ENCODE measurements at places on chromosomes 6 and 20.

DNA sequence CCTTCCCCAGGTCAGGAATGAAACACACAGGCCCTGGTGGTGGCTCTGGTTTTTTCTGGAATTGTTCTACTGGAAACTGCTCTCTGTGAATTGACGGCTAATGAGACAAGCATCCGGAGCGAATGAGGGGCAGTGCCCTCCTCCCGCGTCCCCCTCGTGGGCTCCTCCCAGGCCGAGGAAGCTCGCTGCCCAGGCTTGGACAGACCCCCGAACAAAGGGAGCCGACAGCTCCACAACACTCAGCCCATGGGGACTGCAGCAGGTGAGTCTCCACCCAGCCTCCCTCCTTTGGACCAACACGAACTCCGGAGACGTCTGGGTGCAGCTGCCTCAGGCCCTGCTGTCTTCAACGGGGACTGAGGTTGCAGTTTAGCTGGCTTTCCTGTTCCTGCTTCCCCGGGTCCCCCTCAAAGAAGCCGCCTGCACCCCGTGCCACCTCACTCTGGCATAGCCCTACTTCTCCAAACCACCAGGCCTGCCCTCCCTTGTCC lies 31.3 kb upstream of the AFDN start:
- no peak for DNase-seq

DNA sequence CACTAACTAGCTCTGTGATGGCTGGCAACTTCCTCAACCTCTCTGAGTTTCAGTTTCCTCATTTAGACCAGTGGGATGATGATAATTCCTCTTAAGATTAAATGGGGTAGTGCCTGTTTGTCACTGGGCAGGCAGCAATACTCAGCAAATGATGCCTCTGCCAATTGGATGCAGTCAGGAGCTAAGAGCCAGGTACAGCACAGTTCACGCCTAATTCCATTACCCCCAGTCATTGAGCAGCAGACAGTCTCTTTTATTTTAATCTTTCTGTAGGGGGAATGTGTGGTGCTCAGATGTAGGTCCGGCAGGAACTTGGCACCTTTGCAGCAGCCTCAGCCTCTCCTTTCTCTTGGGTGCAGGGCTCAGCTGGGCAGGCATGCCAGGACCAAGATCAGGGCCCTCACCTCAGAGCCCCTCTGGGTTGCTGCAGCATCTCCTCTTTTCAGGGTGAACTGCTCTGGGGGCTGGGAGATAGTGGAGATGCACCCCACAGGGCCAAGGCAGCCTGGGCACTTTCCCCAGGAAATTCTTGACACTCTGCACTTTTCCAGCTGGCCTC lies 243.8 kb downstream of the LRFN2 start:
- no peak for DNase-seq

DNA sequence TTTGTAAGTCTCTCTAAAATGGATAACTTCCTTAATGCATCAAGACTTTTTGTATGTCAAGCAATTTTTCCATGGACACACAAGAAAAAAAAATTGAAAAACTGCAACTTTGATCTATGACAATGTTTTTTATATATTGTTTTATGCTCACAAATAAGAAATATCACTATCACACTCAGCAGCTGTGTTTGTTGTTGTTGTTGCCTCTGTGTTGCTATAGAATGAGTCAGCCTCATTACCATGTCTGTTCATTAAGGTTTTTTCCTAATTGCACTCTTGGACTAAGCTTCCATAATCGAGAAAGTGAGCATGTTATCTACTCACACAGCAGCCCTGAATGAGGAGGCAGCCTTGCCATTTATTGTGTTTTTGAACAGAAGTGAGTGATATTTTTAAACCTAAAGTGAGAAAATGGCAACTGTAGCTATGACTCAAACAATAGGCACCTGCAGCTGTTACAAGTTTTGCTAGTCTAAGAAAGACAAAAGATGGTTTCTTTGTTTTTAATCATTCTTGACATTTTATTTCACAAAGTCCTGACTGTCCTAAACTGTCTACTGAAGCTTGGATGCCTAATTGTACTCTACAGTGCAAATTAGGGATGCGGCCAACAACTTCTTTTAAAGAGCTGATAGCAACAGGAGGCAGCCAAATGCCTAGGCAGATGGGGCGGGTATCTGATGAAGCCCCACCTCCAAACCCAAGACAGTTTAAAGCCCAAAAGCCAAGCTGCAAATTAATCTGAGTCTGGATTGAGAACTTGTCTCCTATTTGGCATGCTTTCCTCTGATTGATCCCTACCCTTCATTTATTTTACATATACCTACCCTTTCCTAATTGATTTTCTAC lies 77.9 kb upstream of the DOK5 start:
- no peak for DNase-seq

GRCh38 chr6:89154131-89154530 lies 8.3 kb downstream of the PM20D2 start:
- no peak for DNase-seq

- no peak for DNase-seq
Observed at GRCh38 chr6:158793432-158793831, 25.7 kb downstream of the EZR start.

- no peak for DNase-seq
Observed at GRCh38 chr6:47352194-47352920, 42.7 kb upstream of the TNFRSF21 start.

DNA sequence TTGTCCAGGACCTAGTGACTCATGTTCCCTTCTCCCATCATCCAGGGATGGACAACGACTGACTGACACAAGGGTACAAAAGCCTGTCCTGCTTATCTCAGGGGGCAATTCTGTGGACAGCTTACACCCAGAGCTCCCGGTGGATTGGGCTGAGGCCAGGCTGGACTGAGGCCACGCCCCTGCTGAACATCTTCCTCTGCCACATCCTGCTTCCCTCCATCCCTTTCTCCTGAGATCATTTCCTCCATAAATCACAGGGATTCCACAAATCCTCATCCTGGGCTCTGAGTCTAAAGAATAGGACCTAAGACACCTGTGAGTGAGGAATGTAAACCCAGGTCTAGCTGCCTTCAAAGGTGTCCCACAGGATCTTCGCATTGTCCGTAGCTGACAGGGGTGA lies 30.4 kb upstream of the RNF24 start:
- DNase-seq, result no peak

- DNase-seq, result no peak
Observed at GRCh38 chr6:124683507-124683906, 278.7 kb upstream of the RNF217 start.

GRCh38 chr20:25580711-25581110 lies 4.6 kb downstream of the NINL start:
- no peak for DNase-seq

GRCh38 chr20:31989030-31989645 lies 21.1 kb upstream of the CCM2L start:
- DNase-seq, result no peak

DNA sequence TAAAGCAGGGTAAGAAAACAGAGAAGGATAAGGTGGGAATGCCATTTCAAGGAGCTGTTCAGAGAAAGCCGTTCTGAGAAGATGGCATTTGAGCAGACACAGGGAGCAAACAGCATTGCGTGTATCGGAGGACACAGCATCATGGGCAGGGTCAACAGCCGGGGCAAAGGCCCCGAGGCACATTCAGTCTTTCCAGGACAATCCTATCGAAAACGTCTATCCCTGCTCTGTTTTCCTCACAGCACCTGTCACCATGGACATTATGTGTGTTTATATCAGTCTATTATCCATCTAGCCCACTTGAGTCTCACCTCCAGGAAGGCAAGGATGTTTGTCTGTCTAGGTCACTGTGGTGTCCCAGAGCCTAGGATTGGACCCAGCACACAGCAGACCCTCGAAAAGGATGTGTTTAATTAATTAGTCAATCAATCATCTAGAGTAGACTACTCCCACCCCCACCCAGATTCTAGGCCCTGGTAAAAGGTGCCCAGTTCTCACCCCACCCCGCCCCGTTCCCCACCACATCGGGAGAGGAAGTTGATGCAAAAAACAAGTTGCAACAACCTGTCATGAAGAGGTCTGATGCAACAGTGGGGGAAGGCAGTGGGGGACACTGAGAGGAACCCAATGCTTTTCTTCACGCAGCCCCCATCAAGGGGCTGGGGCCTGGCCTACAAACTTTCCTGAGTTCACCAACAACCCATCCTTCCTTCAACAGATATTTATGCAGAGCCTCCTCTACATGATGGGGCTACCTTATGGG lies 66.6 kb downstream of the PREX1 start:
- DNase-seq, result no peak

GRCh38 chr20:63931735-63932134 lies 24.5 kb downstream of the UCKL1 start:
- no peak for DNase-seq

- no peak for DNase-seq
Observed at GRCh38 chr6:122758927-122759334, 20.6 kb upstream of the FABP7 start.

DNA sequence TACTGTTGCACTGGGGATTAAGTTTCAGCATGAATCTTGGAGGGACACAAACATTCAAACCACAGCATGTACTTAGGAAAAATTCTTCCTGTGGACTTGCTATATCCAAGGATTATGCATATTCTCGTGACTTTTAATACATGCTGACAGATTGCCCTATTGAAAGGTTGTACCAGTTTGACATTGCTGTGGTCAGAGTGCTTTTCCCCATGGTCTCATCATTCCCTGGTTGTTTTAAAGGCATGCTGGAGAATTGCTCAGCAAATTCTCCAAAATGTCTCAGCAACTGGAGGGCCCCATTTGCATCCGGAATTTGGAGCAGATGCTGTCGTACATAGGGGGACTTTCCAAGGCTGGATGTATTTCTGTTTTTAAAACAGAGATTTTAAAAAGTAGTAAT lies 7.4 kb downstream of the HECA start:
- DNase-seq, result no peak

- DNase-seq, result no peak
Observed at GRCh38 chr6:128465368-128466343, 54.7 kb downstream of the PTPRK start.

- no peak for DNase-seq
Observed at GRCh38 chr6:52512199-52512598, 64.7 kb downstream of the TRAM2 start.

GRCh38 chr6:100617633-100618350 lies 153.1 kb upstream of the SIM1 start:
- no peak for DNase-seq

DNA sequence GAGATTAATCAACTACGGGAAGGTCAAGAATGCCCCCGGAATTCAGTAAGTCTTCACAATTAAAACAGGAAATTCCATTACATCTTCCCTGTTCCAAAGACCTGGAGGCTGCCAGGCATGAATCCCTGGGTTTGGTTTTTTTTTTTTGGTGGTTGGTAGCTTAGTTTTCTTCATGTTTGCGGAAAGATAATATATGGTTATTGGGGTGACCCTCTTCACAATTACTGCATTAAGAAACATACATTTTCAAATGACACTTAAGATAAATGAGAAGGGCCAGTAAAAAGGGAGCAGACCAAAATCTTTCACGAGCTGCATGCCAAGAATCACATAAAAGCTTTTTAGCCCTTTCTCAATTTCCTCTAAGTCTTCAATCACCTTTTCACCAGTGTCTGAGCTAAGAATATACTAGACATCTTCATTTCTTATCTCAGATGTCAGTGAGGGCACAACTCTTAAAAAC lies 64.0 kb downstream of the KIF13A start:
- no peak for DNase-seq
